Stimulated activated CD8-positive, alpha-beta memory T cell treated with anti-CD3 and anti-CD28 coated beads, Interleukin-4, amount 100 ng/mL, for 24 hours (primary cell): ENCODE measurements at places on chromosomes 6 and 20.

- no peak for DNase-seq
Measured at GRCh38 chr6:156780102-156780641, 3.0 kb downstream of the ARID1B start.

DNA sequence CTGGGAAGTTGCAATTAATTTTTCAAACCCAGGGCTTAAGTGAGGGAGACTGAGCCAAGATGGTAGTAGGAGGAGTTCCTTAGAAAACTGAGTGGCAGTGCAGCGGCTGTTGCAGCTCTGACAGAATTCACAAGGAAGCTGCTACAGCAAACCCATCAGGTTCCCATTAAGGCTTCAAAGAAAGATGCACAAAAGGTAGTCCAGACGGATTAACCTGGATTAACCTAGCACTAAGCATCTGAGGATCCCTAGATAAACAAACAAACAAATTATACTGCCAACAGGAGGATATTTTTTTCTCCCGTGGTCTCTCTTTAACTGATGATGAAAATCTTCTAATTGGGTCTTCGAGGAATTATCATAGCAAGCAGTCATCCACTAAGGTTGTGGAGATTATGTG lies 5.2 kb downstream of the TENT5A start:
- no peak for DNase-seq

DNA sequence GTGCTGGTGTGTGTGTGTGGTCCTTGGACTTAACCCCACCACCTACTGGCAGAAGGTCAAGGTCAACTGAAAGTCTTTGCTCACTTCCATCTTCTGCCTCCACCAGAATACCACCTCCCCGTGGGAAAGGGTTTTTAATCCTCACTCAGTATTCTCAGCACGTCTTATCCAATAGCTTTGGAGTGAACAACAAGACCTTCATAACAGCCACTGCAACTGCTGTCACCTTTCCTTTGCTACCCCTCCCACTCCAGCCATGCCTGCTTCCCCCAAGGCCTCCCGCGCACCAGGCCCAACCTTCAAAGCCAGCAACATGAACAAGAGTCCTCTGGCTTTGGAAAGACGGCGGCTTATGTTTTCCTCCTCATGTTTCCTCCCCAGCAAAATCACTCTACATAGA lies 787 bp upstream of the BTN2A2 start:
- DNase-seq, result no peak

DNA sequence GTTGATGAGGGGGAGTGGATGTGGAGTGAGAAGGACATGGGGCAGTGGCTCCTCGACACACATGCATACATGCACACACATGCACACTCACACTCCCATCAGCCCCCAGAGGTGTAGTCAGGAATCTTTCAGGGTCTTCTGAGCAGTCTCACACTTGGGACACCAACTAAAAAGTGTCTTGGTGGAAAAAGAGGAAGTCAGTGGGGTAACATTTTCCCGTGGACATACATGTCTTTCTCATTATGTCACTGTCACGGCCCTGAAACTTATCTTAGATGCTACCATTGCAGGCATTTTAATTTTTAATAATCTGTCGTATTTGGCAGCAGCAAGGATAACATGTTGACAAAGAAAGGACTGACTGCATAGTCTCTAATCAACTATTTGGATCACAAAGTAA lies 261.1 kb downstream of the ADGRG6 start:
- DNase-seq, result no peak

- no peak for DNase-seq
Measured at GRCh38 chr6:9028086-9028485, 592.7 kb upstream of the SLC35B3 start.

DNA sequence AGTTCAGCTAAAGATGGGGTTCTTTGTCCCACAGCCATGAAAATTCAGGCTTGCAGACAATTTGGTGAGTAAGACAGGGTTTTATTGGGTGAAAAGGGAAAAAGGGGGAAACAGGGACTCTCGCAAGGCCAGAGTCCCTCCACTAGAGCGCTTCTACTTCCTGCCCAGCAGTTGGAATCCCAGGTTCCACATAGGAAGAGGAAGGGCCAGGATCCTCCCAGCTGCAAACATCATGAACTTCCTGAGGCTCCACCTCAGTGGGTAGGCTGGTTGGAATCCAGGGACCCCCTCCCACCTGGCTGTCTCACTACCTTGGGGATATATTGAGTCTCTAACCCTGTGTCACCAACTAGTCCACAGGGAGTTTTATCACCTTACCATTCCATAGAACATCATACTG lies 39.5 kb upstream of the PRSS16 start:
- no peak for DNase-seq

GRCh38 chr6:23940466-23940865 lies 185.5 kb upstream of the NRSN1 start:
- DNase-seq, result no peak

DNA sequence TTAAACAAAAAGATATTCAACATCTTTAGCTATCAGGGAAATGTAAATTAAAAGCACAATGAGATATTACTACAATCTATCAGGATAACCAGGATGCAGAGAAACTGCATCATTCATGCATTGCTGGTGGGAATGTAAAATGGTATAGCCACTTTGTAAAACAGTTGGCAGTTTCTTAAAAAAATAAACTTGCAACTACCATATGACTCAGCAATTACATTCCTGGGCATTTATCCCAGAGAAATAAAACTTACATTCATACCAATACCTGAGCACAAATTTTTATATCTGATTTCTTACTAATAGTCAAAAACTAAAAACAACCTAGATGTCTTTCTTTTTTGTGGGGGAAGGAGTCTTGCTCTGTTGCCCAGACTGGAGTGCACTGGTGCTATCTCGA lies 190.3 kb upstream of the TAB2 start:
- DNase-seq, result no peak

GRCh38 chr20:47202733-47203667 lies 153.5 kb downstream of the ZMYND8 start:
- no peak for DNase-seq

- DNase-seq, result no peak
Measured at GRCh38 chr6:168403370-168404005, 37.5 kb upstream of the SMOC2 start.

- DNase-seq, result no peak
Measured at GRCh38 chr6:56245903-56246351, 1.5 kb downstream of the COL21A1 start.
